Stimulated activated CD4-positive, alpha-beta T cell treated with anti-CD3 and anti-CD28 coated beads, Interleukin-4, amount 100 ng/mL, for 24 hours (primary cell): ENCODE measurements at places on chromosomes 5 and 9.

GRCh38 chr9:75185585-75186170, 97.4 kb downstream of the OSTF1 start:
- DNase-seq, result peak; percentile 56

- no peak for DNase-seq
Measured at GRCh38 chr5:138111937-138112336, 27.3 kb downstream of the NME5 start.

- no peak for DNase-seq
Measured at GRCh38 chr9:85871008-85871407, 69.9 kb upstream of the NAA35 start.

DNA sequence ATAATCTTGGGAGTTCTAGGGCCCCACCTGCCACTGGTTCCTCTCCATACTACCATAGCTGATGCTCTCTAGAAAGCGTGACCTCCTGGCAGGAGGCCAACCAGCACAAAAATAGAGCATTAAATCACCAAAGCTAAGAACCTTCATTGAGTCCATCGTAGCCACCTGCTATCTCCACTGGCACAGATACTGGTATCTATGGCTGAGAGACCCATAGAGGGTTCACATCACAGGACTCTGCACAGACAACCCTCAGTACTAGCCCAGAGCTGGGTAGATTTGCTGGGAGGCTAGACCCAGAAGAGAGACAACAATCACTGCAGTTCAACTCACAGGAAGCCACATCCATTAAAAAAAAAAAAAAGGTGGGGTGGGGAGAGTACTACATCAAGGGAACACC, 509.1 kb downstream of the DTWD2 start:
- DNase-seq, result no peak

DNA sequence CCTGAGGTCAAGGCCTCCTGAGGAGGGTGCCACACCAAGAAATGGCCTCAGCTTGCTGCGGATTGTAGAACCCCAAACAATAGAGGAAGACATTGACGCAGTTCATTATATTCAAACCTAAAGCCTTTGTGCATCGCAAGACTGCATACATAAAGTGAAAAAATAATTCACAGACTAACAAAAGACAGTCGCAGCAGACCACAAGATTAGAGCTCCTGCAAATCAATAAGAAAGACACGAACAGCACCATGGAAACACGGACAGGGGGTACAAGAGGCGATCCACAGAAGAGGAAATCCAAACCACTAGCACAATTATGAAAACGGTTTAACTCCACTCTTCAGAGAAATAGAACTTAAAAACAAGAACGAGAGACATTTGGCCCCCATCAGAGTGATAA, 10.0 kb upstream of the TCOF1 start:
- DNase-seq, result no peak

DNA sequence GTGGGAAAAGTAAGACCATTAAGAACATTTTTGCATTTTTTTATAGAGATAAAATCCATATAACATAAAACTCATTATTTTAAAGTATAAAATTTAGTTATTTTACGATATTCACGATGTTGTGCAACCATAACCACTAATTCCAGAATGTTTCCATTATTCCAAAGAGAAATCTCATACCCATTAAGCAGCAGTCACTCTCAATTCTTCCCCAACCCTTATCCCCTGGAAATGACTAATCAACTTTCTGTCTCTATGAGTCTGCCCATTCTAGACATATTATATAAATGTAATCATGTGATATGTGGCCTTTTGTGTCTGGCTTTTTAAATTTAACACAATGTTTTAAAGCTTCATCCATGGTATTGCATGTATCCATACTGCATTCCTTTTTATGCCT, 115.6 kb upstream of the ADAMTSL1 start:
- DNase-seq, result no peak

DNA sequence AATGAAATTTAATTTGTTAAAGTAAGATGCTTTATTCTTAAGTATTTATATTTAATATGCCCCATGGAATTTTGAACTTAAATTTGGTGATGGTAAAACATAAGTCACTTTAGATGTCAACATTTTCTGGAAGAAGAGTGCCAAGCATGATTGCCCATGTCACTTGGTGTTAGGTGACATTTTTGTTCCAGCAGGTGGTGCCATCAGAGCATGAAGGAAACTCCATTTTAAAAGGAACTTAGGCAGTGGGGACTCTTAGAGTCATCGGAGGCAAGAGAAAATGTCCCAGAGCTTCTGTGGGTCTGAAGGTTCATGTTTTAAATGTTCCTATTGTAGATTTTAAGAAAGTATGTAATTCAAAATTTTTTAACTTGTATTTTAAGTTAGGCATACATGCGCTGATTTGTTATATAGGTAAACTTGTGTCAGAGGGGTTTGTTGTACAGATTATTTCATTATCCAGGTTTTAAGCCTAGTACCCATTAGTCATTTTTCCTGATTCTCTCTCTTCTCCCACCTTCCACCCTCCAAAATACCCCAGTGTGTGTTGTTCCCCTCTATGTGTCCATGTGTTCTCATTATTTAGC, 789.3 kb downstream of the SEMA5A start:
- no peak for DNase-seq

GRCh38 chr9:21904371-21904770, 89.8 kb downstream of the CDKN2A start:
- no peak for DNase-seq

GRCh38 chr5:124160265-124160664, 586.2 kb downstream of the ZNF608 start:
- no peak for DNase-seq

- DNase-seq, result no peak
Measured at GRCh38 chr9:227860-228259, 13.2 kb downstream of the DOCK8 start.

DNA sequence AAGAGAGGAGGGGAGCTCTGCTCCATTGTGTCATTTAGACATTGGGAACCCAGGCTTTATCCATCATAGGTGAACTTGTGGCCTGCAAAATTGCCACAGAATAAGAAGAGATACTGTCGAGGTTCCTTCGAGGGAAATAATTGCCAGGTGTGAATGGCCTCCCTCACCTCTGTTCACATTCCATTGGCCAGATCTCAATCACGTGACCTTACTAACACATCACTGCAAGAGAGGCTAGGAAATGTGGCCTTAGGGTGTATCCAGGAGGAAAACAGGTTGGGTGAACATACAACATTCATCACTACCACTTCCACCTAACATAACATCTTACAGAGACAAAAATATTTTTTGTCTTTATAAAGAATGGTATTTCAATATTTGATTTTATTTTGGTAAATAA, 182.1 kb downstream of the FBXL7 start:
- no peak for DNase-seq

DNA sequence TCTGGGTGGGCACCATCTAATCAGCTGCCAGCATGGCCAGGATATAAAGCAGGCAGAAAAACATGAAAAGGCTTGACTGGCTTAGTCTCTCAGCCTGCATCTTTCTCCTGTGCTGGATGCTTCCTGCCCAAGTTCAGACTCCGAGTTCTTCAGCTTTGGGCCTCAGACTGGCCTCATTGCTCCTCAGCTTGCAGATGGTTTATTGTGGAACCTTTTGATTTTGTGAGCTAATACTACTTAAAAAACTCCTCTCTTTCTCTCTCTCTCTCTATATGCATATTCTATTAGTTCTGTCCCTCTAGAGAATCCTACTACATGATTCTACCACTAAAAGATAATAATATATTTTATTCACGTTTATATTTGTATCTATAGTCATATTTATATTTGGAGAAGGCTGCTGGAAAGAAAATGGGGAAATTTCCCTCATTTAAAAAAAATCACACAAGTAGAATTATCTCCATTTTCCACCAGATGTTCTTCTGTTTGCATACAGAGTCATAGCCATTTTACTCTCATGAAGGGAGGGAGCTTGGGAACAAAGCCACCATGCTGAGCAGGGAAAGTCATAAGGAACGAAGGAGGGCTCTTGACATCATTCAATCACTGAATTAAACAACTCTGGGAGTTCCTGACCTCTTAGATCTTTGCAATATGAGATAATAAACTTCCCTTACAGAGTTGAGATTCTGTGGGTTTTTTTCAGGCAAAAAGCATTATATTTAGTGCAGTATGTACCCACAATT, 1137.4 kb upstream of the CDH18 start:
- no peak for DNase-seq
